ENCODE measurements at places on chromosomes 5 and 9.
A peak's percentile ranks its signal among the peaks of the same experiment; 100 is the strongest.

GRCh38 chr5:91318724-91319123 lies 64.4 kb downstream of the ARRDC3 start:
- DNase-seq: no peak

GRCh38 chr5:66354422-66354821 lies 210.3 kb downstream of the SREK1 start:
- DNase-seq: peak; percentile 7

DNA sequence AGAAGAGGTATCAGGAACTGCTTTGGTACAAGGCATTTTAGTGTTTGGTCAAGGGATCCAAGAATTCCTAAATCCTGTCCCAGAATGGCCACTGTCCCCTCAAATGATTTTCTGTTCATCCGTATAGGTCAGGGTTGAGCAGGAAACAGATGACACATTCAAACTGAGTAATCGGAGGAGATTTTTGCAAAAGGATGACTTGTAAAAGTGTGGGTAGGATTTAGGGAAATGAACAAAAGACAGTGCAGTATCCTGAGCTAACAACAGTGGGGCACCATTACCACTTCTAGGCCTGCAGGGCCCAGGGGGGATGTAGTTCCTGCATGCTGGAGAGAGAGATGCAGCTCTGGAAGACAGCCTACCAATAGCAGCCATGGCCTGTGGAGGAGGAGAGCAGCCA lies 290.1 kb downstream of the ZSWIM6 start:
- DNase-seq: no peak

- DNase-seq: peak; percentile 67
Measured at GRCh38 chr9:127931092-127931881, 710 bp upstream of the PIP5KL1 start.

DNA sequence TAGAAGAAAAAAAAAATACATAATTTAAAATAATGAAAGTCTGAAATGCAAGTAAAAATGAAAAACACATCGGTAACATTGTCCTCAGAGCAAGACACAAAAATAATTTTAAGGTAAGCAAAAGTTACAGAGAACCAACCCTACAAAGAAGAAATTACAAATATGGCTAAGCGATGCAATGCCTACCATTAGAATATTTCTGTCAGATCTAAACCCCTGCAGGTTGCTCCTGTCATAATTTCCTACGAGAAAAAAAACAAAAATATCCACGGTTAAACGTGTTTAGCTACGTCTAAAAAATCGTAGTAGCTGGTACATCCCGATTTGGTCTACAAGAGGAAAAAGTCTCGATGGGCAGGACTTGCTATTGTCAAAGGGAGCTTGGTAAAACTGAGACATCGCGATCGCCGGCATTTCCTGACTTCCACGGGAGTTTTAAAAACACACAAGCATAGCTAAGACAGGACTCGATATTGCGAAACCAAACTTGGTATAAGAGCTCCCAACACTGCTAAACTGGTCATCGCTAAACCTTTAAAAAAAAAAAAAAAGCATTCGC lies 1.1 kb upstream of the ANXA2R start:
- DNase-seq: no peak

- no peak for DNase-seq
Measured at GRCh38 chr9:136339958-136340310, 12.6 kb downstream of the GPSM1 start.

DNA sequence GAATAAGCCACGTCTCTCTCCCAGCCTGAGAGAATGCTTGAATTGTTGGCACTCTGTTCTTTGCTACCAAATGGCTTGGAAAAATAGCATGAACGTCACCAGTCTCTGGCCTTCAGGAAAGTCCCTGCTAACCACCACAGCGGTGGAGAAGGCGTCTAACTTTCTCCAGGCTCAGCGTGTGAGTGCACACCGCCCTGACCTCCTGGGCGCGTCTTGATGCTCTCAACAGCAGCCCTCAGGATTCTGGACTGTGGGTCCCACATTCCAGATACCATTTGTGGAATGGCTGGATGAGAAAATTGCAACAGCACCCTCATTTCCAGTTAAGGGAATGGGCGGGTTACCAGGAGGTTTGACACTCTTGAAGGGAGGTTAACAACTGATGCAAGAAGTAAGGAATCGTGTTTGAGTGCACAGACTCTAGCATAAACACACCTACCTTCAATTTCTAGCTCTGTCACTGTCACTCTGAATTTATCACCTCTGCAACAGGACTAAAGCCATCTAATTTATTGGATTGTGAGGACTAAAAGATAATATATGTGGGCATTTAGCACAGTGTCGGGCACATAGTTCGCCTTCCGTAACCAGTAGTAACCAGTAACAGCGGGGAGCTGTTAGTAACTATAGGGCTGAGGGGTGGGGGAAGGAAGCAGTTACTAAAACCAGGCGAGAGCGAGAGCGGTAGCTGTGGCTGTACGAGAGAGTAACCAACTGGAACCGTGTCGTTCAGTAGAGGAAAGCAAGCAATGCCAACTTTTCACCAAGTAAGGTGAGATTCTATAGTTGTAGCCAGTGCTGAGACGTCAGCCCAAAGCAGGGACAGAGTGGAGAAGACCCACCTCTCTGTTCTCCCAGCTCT lies 807 bp upstream of the PLGRKT start:
- DNase-seq: no peak

GRCh38 chr5:19978476-19978875 lies 9.5 kb downstream of the CDH18 start:
- no peak for DNase-seq

GRCh38 chr9:101158361-101158760 lies 129.8 kb downstream of the PLPPR1 start:
- no peak for DNase-seq

DNA sequence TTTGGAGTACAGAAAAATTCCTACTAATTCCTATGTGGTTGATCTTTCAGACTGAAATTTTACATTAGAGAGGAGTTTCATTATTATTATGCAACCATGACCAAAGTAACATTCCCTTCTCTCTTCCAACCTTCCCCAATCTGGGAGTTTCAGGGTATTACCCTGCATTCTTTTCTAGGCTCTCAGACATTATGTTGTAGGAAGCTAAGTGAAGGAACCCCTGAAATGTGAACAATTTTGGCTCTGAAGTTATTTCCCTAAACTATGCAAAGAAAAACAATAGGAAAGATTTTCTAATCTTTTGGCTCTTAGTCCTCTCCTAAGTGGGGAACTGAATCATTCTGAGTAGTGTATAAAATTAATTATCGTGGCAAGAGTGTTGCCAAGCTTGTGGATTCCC lies 63.3 kb upstream of the ZFAND5 start:
- DNase-seq: no peak

GRCh38 chr5:113145757-113146387 lies 169.3 kb downstream of the DCP2 start:
- no peak for DNase-seq

- no peak for DNase-seq
Measured at GRCh38 chr5:56169949-56170348, 63.2 kb downstream of the ANKRD55 start.

GRCh38 chr5:66643387-66643786 lies 47.2 kb downstream of the MAST4 start:
- no peak for DNase-seq

DNA sequence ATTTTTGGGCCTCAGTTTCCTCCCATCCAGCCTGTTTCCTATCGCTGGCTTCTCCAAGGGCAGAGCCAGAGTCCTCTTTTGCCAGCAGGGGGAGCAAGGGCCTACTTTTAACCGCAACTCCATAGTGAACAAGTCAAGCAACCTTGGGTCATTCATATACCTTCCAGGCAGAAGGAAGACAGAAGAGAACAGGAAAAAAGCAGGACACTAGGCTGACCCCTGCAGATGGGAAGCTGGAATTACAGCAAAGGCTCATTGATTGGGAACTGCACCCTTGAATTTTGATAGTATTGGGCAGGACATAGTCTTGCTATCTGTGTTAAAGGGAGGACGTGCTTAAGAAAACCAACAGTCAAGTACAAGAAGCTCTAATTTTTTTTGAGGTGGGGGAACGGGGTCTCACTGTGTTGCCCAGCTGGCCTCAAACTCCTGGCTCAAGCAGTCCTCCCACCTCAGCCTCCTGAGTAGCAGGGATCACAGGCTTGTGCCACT lies 30.1 kb downstream of the QRFP start:
- DNase-seq: peak; percentile 95

- no peak for DNase-seq
Measured at GRCh38 chr9:3385871-3386270, 139.9 kb downstream of the RFX3 start.

- no peak for DNase-seq
Measured at GRCh38 chr9:68719847-68720246, 14.8 kb downstream of the PIP5K1B start.

DNA sequence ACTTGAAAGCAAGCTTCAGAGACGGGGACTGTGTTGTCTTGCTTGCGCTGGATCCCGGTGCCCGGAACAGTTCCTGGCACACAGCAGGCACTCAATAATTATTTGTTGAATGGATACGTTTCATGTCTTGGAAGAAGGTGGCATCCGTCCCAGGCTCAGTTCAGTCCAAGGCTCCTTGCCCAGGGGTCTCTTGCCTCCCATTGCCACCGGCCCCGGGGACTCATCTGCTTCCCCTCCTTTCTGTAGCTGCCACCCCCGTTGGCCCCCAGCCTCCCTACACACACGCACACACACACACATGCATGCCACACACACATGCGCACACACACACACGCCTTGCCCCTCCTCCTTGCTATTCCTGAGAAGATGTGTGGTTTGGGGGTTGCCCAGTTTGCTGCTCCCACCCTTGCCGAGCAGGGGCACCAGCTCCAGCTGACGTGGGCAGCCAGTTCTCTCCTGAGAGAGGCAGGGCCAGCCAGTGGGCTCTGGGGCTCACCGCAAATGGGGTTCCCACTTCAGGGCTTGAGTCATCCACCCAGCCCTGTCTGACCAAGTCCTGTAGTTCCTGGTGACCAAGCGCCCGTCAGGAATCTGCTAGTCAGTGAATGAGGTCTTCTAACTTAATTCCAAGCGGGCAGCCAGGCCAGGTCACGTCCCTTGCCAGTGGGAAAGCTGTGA lies 41.8 kb downstream of the HK3 start:
- DNase-seq: no peak

DNA sequence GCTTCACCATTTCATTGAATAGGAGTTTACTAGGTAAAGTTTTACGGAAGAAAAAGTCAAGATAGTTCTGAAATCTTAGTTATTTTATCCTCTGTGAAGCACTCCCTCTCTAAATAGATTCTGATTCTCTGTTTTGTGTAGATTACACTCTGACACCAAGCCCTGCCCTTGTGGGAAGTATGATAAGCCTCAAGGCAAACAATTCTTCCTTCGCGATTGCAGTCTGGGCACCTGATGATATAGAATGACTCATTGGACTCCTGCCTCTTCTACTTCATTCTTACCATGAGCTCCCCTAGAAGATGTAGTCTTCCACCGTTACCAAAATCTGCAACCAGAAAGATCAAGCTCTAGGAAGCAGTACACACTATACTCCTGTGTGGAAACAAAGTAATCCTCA lies 626.9 kb upstream of the PTGER4 start:
- peak; percentile 11 for DNase-seq

DNA sequence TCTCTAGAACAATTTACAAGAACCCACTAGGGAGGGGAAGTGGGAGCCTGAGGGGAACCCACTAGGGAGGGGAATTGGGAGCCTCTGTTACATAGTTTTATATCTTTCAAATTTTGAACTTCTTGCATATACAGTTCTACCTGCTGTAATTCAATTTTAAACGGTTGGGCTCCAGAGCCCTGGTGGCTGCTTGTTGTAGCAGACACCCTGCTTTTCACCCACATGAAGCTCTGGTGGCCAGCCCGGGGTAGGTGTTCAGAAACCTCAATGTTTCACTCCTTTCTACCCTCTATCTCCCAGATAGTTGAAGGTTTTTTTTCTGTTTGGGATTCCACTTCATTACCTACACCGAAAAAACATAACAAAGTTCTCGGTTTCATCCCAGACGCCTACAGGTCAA lies 124.4 kb downstream of the TMEM174 start:
- no peak for DNase-seq

DNA sequence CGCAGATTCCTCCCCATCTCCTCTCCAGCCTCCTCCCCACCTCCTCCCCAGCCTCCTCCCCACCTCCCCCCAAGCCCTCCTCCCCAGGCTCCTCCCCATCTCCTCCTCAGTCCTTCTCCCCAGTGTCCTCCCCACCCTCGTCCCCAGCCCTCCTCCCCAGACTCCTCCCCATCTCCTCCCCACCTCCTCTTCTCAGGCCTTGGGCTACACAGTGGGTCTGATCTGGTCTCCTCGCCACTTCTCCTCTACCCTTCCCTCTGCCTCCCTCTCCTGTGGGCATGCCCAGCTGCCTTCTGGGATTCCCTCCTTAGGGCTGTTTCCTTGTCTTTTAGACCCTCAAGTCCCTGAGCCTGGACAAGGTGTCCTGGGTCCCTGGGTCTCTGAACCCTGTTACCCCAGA lies 28.3 kb downstream of the CXXC5 start:
- DNase-seq: no peak

- DNase-seq: no peak
Measured at GRCh38 chr9:34566322-34566721, 23.2 kb downstream of the CNTFR start.

GRCh38 chr5:43075319-43076293 lies 35.5 kb upstream of the ANXA2R start:
- DNase-seq: no peak

DNA sequence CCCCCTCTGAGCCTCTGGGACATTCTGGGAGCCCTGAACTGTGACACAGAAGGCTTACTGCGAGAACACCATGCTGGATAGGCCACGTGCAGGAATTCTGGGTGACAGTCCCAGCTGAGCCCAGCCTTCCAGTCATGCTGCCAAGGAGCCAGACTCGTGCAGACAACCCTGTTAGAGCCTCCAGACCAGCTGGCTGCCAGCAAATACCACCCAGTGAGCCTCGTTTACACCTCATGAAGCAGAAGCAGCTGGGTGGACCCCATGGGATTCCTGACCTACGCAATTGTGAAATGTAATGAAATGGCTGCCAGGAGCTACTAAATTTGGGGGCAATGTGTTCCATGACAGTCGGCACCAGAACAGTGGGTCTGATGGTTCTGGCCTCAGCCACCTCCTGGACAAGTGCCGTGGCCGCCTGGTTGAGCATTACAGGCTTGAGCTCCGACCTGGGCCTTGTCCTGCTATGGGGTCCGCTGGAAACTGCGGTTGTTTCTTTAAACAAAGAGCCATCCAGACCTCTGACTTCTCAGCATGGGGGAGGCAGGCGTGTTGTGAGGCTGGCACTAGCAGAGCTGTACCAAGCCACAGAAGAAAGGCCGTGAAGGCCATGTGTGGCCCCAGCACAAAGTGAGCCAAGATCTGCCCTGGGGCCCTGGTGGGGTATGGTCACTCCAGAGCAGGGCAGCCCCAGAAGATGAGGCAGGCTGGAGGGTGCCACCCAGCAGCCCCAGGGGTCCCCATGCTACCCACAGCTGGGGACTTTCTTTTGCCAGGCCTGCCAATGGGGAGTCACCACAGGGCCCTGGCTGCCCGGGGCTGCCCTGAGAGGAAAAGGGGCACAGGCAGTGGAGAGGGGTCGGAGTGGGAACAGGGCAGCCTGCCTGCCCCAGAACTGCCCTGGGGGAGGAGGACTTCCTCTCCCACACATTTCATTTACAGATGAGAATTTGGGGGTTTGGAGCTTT lies 19.3 kb upstream of the RXRA start:
- DNase-seq: no peak

- peak; percentile 12 for DNase-seq
Measured at GRCh38 chr9:101628173-101628572, 33.4 kb upstream of the PPP3R2 start.

All from HT-29 (cell line).